ENCODE measurements at places on chromosomes 1 and 21.

- peak; percentile 20 for DNase-seq
These were observed 54.9 kb downstream of the OLIG1 start for GRCh38 chr21:33124889-33125288.

GRCh38 chr1:205521686-205522085 lies 17.2 kb downstream of the CDK18 start:
- no peak for DNase-seq

GRCh38 chr1:245094092-245094491 lies 60.7 kb upstream of the KIF26B start:
- no peak for DNase-seq

DNA sequence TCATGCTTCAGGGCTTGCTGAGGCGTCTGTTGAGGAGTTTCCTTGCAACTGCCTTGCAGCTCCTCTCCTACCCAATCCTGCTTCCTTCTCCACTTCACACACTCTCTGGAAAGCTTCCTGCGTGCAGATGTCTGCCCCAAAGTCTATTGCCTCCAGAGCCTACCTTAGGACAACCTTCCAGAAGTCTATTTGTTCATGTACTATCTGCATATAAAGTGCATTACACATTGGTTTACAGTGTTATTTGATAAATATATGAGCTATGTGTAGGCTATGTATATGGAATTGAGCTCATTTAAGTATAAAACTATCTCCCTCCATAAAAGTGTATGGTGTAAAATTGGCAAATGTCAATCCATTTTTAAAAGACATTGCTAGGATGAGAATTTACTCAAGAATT lies 9.8 kb downstream of the PTGFR start:
- DNase-seq = no peak

DNA sequence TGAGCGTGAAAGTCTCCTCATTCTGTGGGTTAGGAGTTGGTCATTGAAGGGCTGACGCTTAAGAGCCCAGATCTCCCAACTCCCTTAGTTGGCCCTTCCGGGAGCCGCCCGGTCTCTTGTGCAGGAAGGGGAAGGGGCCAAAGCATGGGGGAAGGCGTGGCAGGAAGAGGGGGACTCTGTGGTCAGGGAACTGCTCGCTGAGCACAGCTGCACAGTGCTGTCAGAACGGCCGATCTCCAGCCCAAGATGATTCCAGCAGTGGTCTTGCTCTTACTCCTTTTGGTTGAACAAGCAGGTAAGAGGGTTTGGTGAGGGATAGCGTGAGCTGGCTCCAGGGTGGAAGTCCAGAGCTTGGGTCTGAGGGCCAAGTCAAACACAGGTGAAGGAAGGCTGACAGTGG lies at the start of gene FCER1G:
Gene FCER1G, plus strand, starts transcription at position 220 of the 400 bp plus-strand sequence. Its CDS starts 27 bp downstream, at position 247.
- no peak for DNase-seq

- no peak for DNase-seq
These were observed 128.3 kb downstream of the ATP1B1 start for GRCh38 chr1:169234780-169235179.

DNA sequence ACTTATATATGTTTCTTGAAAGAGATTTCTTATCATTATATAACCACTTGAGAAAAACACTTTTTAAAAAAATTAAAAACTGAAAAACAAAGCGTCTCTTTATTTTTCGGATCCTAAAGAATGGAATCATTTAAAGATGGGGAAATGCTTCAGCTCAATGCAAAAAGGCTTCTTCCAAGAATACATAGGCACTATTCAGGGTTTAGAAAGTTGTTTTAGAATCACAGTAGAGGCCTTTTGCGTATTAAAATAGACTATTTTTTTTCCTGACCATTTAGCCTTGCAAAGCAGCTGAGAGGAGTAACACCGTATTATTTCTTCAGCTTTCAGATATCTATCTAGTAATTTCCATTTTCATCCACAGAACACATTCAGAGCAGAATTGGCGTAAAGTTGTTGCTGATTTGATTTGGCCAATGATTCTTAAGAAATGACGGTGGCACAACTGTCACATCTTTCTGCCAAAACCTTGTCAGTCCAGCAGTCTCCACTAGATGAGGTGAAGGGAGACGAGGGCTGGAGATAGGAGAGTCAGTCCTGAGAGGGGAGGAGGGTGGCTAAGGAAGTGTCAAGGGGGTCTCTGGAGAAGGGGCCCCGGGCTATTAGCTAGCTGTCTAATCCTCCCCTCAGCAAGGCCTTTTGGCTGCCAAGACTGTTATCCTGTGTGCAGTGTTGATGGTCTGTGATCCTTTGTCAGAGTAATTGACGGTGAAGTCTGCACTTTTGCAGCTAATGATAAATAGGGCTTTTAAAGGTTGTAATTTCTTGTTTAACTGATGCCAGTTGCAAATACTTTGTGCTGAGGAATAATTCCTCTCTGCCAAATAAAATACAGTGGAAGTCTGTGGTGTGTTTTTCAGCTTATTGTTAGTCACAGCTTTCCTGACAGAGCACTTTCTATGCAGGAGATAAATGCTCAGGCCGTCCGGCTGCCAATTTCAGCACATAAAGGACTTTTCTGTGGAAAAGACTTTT lies 34.7 kb downstream of the PRRX1 start:
- no peak for DNase-seq

DNA sequence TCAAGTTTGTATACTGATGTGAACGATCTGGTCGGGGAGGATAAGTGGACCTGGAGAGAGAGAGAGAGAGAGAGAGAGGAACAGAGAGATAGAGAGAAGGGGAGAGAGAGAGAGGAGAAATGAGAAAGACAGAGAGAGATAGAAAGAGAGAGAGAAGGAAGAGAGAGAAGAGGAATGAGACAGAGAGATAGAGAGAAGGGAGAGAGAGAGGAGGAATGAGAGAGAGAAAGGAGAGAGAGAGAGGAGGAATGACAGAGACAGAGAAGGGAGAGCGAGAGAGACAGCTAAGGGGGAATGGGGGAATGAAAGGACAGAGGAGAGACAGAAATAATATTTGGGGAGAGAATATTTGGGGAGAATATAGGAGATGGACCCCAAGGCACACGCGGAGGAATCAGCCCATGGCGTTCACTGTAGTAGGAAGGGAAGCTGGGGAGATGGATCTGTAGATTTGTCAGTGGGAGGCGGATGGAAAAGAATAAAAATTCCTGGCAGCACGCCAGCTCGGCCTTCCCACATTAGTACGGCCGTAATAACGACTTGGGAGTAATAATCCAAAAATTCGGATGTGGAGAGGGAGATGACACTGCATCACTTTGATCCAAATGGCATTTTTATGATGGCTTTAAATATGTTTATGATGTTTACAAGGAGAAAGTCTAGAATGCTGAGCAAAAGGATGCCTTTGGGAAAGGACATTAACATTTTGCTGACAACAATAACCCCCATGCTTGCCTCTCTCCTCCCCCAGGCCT lies 159.8 kb upstream of the KCNJ6 start:
- DNase-seq = no peak

DNA sequence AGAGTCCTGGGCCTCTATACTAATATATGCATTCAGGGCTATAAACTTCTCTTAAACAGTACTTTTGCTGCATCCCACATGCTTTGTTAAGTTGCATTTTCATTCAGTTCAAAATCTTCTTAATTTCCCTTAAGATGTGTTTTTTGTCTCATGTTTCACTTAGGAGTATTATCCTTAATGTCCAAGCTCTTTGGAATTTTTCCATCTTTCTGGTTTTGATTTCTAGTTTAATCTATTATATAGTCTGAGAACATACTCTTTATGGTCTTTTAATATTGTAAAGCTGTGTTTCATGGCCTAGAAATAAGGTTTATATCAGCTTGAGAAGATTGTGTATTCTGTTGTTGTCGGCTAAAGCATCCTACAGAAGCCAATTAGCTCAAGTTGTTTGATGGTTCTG lies 1041.8 kb downstream of the PLA2G4A start:
- no peak for DNase-seq

DNA sequence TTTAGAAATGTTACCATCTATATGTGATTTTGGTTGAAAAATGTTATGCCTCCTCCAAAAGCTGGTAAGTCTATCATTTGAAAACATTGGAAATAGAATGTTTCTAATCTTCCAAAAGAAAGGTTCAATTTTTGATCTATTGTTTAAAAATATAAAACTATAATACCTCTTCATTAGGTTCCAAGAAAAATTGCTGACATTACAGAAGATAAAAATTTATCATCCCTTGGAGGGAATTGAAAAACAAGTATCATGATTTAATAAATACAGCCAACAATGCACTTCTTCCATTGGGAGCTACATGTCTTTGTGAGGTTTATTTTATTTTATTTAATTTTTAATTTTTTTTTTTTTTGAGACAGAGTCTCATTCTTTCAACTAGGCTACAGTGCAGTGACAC lies 148.5 kb downstream of the PIK3R3 start:
- DNase-seq = no peak

DNA sequence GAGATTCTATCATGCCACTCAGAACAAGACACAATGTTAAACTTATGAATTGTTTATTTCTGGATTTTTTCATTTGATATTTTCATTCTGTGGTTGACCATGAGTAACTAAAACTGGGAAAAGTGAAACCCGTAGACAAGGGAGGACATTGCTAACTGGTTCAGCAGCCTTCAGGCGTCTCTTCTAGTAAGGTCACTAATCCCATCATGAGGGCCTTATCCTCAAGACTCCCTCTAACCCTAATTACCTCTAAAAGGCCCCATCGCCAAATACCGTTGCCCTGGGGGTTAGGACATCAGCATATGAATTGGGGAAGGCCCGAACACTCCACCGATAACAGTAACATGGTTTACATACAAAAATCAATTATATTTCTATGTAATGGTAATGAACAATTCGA lies 247.6 kb downstream of the TM2D1 start:
- no peak for DNase-seq
